ENCODE measurements at places on chromosomes 4 and X.

GRCh38 chr4:38667085-38667893 is 3.3 kb downstream of the KLF3 start:
- no peak for DNase-seq

DNA sequence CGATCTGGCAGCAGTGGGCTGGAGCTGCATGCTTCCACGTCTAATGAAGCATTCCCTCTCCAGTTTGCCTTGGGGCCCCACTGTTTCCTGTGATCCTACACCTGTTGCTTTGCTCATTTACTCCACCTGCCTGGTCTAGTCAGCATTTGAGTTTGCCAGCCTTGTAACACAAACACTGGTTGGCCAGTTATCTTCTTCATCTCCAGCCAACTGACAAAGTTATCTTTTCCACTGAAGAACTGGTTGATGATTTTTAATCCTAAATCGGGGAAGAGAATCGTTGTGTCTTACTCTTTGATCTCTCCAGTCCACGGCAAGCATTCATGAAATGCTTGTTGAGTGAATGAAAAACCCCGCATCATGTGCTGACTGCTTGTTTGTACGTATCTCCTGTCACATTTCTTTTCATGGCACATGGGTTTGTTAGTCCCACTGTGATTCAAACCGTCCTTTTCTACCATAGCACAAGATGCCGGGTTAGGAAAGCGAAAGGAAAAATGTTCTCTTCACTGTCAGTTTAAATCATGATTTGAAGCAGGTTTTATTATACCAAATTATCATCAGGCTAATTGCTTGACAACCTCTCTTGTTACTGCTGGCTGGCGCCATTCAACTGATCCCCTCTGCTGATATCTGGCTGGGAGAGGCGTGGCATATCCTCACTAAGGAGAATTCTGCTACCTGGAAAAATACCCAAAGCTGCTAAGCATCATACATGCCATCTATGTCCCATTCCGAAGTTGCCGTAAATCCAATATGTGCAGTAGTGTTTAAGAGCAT is 144.8 kb downstream of the SHROOM3 start:
- DNase-seq: no peak

DNA sequence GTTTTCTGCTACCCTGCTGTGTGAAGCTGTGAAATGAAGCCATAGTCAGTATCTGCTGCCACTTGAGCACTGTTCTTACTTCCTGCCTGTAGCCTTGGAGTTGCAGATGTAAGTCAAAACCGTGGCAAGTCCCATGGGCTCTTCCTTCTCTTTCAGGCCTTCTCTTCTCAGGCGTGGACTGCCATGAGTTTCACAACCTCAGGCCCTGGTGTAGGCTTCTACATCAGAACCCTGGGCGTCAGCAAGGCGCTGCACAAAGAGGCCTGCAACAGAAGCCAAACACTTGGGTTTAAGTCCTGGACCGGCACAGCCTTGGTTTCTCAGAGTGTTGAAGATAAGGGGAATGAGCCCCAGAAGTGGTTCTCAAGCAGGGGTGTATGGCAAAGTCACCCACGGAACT is 2.5 kb downstream of the ZNF518B start:
- DNase-seq: no peak

GRCh38 chr4:67521506-67521905 is 23.8 kb downstream of the CENPC start:
- DNase-seq: no peak

- no peak for DNase-seq
These were observed 656.7 kb upstream of the NDST4 start for GRCh38 chr4:115770046-115770543.

GRCh38 chr4:2789351-2789750 is 3.5 kb upstream of the SH3BP2 start:
- DNase-seq: no peak

All from activated T-helper 1 cell treated with anti-CD3 and anti-CD28 coated beads, Interleukin-2, amount 50 U/mL, for 16 hours (primary cell).